ENCODE measurements at places on chromosomes 1 and 21. TPM values are rescaled to one million over a fixed set of nuclear protein-coding genes. Genes with fewer than 3 reads are reported as not detected.

Gene MAP1LC3C
- total RNA-seq = 0.93 TPM

Gene KCNK2
- 43.7 TPM for total RNA-seq

Gene OR6N2
- total RNA-seq = not detected

Gene OR2T11
- 0.21 TPM for total RNA-seq

Gene ANGPTL3
- total RNA-seq = 2.8 TPM

Gene GNL2
- 128 TPM for total RNA-seq

Gene GCSAML
- total RNA-seq = 0.39 TPM

Gene OR2L3
- 0.10 TPM for total RNA-seq

Gene ERICH3
- 0.09 TPM for total RNA-seq

GRCh38 chr1:228460821-228461220 lies 26.4 kb upstream of the RNF187 start:
- ATAC-seq = no peak

DNA sequence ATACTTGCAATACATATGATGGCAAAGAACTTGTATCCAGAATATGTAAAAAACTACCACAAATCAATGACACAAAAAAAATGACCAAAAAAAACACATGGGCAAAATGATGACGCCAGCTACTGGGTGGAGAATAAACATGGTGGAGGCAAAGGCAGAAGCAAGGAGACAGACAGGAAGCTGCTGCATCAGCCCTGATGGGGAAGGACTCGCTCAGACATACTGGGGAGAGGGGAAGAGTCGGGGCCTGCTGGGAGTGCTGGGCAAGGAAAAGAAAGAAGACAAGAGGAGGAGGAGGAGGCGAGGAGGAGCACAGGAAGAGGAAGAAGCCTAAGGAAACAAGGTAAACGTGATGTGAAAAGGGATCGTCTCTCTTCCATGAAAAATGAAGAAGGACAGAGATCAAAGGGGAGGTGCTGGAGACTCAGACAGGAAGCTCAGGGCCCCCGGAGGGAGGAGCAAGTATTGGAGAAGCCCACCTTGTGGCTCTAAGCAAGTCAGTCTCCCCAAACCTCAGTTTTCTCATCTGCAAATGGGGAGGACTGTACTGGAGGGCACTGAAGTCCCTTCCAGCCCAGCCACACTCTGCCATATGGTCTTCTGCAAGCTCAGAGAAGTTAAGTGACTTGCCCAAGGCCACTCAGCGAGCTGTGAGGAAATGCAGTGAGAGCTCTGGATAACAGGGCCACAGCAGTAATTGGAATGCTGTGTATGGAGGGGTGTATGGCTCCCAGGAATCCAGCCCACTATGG lies 24.2 kb downstream of the OLFML2B start:
- ATAC-seq = no peak

DNA sequence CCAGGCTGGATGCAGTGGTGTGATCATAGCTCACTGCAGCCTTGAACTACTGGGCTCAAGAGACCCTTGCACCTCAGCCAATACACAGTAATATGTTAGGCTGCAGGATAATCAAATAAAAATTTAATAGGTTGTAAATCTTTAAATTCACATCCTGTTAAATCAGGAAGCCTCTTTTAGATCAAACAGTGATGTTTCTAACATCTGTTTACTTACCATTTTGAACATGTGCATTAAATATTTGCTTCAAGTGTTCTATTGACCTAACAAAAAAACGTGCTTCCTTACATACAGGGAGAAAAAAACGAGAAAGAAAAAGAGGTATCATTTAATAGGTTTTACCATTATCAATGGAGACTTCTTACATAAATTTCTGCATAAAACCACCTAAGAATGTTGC lies 70.6 kb downstream of the IARS2 start:
- ATAC-seq = no peak

GRCh38 chr1:53203466-53203865 lies 6.8 kb downstream of the CPT2 start:
- ATAC-seq = no peak

- ATAC-seq = no peak
Measured at GRCh38 chr1:94265011-94265422, 27.6 kb upstream of the ARHGAP29 start.

DNA sequence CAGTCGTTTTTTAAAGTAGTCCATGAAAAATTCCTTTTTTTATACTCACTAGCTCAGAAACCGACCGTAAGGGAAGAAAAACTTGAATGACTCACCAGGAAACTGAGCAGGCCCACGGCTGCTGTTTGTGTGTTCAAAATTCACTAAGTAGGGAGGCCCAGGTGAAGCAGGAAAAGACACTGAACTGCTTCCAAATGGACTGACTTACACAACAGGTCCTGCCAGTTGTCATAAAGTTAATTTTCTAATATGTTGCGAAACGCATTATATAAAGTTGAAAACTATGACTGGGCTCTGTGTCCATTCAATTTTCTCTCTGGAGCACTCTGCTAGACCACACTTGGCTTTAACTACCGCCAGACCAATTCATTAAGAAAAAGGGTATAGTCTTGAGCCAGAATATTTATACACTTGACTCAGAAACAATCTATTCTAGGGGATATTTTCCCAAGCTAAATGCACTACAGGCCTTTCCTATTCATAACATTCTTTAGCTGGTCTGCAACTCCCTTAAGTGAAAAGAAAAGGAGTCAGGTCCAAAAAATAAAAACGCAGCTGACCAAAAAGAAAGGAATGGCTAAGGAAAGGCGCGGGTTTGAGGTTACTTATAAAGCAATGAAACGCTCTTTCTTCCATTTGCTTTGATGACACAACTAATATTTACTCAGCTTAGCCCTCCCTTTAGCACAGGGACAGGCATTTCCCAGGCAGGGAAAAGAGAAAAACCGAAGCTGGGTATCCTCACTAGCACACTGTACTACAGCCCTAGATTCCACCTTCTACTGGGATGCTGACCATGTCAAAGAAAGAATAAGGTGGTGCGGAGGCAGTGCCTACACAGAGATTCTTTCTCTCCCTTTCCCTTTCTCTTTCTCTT lies 306.3 kb upstream of the ESRRG start:
- ATAC-seq = peak; percentile 49

DNA sequence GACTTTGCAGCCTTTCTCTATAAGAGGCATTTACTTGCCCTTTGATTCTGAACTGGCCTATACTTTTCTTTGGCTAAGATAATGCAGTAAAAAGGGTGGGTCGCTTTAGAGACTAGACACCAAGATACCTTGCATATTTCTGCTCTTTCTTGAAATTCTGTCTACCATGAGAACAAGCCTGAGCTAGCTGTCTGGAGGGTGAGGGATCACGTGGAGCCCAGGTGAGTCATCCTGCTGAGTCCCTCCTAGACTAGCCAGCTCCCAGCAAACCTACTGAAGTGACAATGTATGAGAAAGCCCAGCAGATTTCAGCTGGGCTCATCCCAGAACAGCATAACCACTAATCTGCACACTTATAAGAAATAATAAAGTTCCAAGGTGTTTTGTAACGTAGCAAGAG lies 408.0 kb upstream of the KAZN start:
- peak; percentile 99 for ATAC-seq

- no peak for ATAC-seq
Measured at GRCh38 chr21:44415073-44416025, 40.0 kb upstream of the LRRC3 start.

GRCh38 chr1:220904876-220905275 lies 25.6 kb downstream of the HLX start:
- no peak for ATAC-seq

DNA sequence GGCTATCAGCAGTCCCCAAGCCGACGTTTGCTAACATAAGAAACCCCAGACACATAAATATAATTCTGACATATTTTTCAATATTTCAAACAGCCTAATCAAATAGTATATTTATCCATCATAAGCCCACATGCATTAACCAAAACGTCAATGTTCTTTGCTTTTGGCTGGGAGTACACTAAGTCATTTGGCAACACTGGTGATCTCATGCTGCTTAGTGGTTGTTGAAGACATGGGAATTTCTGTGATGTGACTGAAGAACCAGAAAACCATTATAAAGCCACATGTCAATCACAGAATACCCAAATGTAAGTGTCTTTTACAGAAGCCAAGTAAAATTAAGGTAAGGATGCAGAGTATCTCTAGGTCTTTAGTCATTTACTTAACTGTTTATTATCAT lies 57.6 kb downstream of the PLPPR5 start:
- ATAC-seq = no peak

- no peak for ATAC-seq
Measured at GRCh38 chr1:44630116-44630515, 44.2 kb downstream of the TMEM53 start.

- ATAC-seq = no peak
Measured at GRCh38 chr1:35554266-35555211, 2.7 kb downstream of the KIAA0319L start.

GRCh38 chr1:209884665-209885117 lies 53.3 kb upstream of the SYT14 start:
- ATAC-seq = peak; percentile 98

GRCh38 chr1:24386931-24387330 lies 26.7 kb downstream of the STPG1 start:
- ATAC-seq = no peak

DNA sequence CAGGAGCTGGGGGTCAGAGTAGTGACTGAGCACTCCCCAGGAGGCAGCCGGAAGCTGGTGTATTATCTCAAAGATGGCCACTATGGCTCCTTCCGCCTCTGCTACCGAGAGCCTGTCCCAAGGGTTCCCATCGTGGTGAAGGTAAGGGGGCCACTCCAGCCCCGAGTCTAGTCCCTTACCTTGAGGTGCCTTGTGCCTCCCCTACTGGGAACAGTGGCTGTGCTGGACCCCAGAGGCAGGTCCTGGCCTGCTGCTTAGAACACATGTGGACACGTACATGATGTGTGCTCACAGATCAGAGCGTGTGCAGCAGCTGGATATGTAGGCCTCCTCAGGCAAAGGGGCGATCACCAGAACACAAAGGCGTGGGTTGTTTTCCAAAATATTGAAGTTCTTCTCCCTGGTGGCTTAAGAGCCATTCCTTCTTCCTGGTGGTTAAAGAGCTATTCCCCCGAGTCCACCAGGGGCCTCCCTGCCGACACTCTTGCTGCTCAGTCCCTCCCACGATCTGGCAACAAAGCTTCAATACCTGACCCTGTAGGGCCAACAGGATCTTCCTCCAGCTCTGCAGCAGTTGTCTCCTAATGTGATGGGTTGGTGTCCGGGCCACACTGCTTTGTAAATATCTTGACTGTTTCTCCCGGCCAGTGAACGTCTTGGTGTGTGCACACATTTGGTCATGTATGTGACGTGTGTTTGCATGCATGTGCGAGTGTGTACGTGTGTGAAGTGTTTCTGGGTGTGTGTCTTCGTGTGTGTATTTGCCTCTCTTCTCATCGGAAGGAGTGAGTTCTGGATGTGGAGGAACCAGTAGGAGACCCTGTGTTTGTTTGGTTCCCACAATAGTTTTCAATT lies 68.4 kb upstream of the TINAGL1 start:
- ATAC-seq = no peak

- ATAC-seq = no peak
Measured at GRCh38 chr1:171807556-171807955, 26.1 kb downstream of the METTL13 start.

DNA sequence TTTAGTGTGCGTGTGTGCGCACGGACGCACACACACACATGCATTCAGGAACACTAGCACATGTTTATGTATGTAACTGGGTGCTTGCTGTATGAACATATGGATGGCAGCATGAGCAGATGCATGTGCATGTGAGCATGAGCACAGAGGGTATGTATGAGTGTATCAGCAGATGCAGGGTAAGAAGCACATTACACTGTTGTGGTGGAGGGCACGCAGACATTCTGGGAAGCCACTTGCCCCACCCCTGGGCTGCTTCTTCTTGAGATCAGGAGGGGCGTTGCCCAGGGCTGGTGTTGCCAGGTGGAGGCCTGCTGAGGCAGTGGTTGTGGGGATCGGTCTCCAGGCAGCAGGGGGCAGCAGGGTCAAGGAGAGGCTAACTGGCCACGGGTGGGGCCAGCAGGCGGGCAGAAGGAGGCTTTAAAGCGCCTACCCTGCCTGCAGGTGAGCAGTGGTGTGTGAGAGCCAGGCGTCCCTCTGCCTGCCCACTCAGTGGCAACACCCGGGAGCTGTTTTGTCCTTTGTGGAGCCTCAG lies 3.9 kb upstream of the P3R3URF start:
- peak; percentile 51 for ATAC-seq

DNA sequence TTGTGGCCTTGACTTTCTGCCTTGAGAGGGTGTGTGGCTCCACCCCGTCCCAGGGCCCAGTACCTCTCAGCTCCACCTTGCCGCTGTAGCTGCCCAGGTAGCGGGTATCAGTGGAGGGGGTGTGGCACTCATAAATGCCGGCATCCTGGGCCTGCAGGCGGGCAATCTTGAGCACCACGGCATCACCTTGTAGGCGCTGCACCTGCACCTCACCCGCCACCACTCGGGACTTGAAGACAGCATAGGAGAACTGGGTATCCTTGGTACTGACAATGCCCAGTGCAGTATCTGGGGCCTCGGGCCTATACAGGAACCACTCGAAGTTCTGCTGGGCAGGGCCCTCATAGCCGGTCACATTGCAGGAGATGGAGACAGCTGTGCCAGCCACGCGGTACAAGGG lies 3.6 kb downstream of the IGSF8 start:
- no peak for ATAC-seq

GRCh38 chr1:79638382-79638781 lies 631.9 kb upstream of the ADGRL4 start:
- ATAC-seq = no peak

Data from motor neuron (in vitro differentiated cells).